Liver (tissue), 10 donors: ENCODE measurements at places on chromosomes 16 and 17.

GRCh38 chr17:61097781-61098180 is 301.9 kb upstream of the TBX2 start:
- DNase-seq: no peak

DNA sequence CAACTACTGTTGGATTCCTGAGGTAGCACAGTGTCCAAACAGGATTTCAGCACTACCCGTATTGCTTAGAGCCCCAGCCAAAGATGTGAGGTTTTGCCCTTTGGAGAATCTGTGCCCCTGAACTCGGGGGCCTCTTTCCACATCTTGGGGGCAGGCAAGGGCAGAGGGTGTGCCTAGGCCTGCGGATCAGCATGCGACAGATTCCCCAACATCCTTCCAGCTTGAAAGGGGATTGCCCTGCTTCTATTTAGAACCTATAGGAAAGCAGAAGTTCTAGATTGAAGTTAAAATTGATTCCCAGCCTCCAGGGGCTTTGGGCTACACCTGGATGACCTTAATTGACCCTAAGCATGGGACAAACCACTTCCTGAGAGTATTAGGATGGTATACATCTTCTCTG is 19.6 kb downstream of the NOD2 start:
- DNase-seq: no peak

DNA sequence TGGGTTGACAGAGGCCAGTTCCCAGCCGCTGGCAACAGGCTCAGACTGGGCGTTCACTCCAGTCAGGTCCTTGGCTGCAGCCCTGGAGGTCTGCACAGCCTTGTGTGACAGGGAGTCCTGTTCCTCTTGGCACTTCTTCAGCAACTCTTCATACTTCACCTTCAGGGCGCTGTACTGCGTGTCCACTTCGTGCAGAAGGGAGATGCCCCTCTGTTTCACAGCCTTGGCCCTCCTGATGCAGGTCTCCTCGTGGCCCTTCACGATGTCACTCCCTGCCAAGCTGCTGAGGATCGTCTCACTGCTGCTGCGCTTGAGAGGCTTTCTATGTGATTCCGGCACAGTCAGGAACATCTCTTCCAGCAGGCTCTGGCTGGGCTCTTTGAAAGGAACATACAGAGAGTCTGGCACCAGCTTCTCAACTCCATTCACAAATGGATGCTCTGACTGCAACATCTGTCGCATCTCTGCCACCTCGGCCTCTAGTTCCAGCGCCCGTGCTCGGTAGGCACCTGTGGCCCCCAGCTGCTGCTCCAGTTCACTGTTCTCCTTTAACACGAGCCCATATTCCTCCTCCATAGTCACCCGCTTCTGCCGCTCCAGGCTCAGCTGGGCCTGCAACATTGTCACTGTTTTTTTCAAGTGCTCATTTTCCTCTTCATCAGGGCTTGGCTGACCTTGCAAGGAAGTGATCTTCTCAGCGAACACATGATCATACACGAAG is 27.2 kb downstream of the CDR2 start:
- no peak for DNase-seq

- no peak for DNase-seq
These were observed 14.8 kb upstream of the LIMD2 start for GRCh38 chr17:63714550-63715277.

DNA sequence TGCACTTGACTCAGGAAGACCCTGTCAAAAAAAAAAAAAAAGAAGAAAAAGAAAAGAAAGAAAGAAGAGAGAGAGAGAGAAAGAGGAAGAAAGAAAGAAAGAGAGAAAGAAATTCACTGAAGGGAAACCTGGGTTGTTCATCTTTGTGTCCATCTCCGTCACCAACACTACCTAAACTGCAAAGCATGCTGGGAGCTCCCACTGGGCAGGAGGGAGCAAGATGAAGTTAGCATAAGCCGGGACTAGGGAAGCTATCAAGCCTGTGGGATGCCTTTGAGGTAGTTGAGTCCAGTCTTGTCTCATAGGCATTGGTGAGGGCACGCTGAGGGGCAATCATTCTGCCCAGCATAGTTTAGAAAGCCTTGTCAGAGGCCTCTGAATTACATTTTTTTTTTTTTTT is 7.6 kb upstream of the CBFB start:
- no peak for DNase-seq

- no peak for DNase-seq
These were observed 25.1 kb downstream of the MAPK8IP3 start for GRCh38 chr16:1731073-1731472.

GRCh38 chr17:19683117-19683516 is 33.3 kb downstream of the SLC47A2 start:
- no peak for DNase-seq
